ENCODE measurements at places on chromosomes 5 and 9. TPM values are rescaled to one million over a fixed set of nuclear protein-coding genes. Genes with fewer than 3 reads are reported as not detected.

The KIAA0825 gene
- 4.4 TPM for total RNA-seq

GRCh38 chr9:131046581-131047202, 37.7 kb downstream of the LAMC3 start:
- peak; percentile 84 for DNase-seq

- no peak for DNase-seq
Observed at GRCh38 chr5:51471630-51472029, 88.4 kb downstream of the ISL1 start.

DNA sequence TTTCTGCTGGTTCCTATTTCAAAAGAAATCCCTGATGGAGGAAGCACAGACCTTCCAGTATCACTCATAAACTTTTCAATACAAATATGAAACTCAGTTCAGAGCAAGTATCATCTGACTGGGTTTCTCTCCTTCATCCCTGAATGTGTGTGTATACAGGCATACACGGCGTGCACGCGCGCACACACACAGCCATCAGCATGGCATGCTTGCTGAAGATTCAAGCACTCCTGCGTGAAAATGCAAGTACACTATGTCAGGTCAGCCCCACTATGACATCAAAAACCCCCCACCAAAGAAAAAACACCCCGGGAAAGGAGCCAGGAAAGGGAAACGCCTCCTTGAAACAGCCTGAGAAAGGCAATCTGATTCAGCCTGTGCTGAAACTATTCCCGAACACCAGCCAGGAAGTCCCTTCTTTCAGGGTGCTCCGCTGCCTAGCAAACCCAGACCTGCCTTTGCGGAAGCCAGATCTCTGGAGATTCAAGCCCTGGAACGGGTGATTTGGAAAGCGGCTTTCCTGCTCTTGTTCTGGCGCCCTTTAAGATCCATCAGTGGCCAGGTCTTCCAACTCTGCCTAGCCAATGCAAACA, 831 bp downstream of the KLHL3 start:
- DNase-seq: peak; percentile 63

DNA sequence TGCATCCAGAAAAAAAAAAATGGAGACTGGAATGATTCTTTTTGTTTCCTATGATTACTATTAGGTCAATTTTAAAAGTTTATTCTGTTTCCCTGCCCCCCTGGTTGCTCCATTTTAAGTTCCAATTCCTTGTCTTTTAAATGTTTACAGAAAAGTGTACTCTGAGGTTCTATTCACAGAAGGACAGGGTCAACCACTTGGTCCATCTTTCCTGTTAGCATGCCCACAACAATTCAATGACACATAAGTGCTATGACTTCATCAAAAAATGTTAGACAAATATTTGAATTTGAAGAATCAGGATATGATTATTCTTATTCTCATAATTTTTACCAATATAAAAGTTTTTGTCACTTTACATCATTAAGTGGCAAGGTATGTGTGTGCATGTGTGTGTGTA, 123.7 kb downstream of the PDE4D start:
- no peak for DNase-seq

The TRIM23 gene
- 14.7 TPM for total RNA-seq

- no peak for DNase-seq
Observed at GRCh38 chr5:169229342-169229892, 71.5 kb downstream of the SLIT3 start.

- DNase-seq: no peak
Observed at GRCh38 chr9:98989036-98990000, 45.6 kb downstream of the COL15A1 start.

GRCh38 chr5:44665101-44665701, 143.5 kb upstream of the MRPS30 start:
- no peak for DNase-seq

The MLANA gene
- total RNA-seq: not detected

DNA sequence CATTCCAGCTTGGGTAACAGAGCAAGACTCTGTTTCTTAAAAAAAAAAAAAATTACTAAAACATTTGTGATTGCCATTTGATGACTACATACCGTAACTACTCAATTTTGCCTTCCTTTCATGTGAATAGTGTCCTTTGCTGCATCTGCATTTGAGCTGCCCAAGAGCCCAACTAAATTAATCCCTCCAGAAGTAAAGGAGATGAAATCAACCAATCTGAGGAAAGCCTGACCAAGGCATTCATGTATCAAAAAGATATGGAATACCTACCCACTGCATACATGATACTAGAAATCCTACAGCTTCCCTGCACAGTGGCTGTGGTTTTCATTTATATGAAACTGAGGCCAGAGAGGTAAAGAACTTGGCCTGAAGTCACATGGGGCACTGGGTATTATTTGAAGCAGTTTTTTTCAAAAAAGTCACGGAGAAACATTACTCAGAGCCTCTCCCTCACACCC, 177.5 kb downstream of the AOPEP start:
- DNase-seq: no peak

GRCh38 chr9:95286151-95286550, 31.4 kb downstream of the FANCC start:
- no peak for DNase-seq

DNA sequence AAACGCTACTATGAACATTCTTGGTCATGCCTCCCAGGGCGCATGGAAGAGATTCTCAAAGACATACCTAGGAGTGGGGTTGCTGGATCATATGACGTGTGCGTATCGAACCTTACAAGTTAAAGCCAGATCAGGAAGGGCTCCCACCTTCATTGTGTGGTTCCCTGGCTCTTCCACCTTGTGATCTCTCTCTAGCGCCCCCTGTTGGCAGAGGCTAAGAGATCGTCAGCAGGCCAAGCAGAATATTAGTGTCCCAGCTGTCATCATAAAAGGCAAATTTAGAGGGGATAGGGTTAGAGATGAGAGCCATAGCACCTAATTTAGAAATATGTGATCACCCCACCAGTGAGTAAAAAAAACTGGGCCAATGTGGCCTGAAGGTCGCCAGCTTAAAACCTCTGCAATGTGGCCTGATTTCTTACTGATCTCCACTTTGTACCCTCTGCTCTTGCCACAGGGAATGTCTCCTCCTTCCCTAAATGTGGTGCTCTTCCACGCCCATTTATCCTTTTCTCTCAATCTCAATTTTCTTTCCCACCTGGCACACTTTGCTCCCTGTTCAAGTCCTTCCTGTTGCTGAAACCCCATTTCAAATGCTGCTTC, 91.7 kb upstream of the SHB start:
- DNase-seq: no peak

GRCh38 chr5:129496864-129497595, 36.9 kb downstream of the ADAMTS19 start:
- no peak for DNase-seq

- no peak for DNase-seq
Observed at GRCh38 chr9:37503736-37504135, 18.0 kb downstream of the POLR1E start.

The CDKN2A gene
- 5.1 TPM for total RNA-seq

- DNase-seq: no peak
Observed at GRCh38 chr9:80157561-80157983, 585.8 kb downstream of the TLE4 start.

The FYB1 gene
- total RNA-seq: 45.0 TPM

All from upper lobe of right lung (tissue), 1 donor.